ENCODE measurements at places on chromosomes 4 and X.

DNA sequence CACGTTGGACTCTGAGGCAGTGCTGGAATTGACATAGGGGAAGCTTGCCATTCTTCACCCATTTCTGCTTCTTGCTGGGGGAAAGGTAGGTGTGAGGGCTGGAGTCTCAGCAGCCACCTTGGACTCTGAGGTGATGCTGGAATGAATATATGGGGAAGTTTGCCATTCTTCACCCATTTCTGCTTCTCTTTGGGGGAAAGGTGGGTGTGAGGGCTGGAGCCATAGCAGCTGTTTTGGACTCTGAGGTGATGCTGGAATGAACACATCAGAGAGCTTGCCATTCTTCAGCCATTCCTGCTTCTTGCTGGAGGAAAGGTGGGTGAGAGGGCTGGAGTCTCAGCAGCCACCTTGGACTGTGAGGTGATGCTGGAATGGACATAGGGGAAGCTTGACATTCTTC is 115.1 kb downstream of the CRLF2 start:
- no peak for DNase-seq

DNA sequence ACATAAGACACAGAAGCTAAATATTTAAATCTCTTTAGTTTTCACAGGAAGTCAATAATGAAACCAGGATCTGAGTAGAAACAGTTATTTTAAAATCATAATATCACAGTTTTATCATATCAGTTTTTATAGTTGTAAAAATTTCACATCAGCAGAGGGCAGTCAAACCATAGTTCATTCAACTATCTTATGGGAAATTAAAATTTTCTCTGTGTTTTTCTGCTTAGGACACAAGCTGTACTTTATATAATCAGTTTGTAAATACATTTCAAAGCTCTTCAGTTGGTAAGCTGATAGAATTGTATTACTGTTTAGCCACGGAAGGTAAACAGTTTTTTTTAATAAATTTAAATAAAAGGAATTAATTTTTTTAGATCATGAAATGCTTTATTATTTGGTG is 204.8 kb upstream of the NUDT6 start:
- DNase-seq, result no peak

DNA sequence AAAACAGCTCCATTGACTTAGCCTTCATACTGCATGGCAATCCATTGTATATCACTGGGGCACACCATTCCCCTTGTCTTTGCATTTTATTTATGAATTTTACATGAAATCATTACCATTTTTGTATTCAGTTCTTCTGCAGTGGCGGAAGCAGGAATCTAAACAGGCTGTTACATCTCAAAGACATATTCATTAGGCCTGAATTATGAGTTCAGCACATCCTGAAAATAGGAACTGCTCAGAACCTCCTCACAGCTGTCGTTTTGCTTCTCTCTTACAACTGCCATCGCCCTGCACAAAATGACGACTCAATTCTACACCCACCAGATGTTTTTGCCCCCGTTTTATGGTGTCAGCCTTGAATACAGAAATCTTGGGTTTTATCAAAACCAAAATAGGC is 474.4 kb upstream of the MAGEB18 start:
- DNase-seq, result no peak

- DNase-seq, result no peak
These were observed 103.3 kb upstream of the FAT1 start for GRCh38 chr4:186826846-186827533.

GRCh38 chr4:25297528-25298242 is 14.9 kb upstream of the ZCCHC4 start:
- no peak for DNase-seq

DNA sequence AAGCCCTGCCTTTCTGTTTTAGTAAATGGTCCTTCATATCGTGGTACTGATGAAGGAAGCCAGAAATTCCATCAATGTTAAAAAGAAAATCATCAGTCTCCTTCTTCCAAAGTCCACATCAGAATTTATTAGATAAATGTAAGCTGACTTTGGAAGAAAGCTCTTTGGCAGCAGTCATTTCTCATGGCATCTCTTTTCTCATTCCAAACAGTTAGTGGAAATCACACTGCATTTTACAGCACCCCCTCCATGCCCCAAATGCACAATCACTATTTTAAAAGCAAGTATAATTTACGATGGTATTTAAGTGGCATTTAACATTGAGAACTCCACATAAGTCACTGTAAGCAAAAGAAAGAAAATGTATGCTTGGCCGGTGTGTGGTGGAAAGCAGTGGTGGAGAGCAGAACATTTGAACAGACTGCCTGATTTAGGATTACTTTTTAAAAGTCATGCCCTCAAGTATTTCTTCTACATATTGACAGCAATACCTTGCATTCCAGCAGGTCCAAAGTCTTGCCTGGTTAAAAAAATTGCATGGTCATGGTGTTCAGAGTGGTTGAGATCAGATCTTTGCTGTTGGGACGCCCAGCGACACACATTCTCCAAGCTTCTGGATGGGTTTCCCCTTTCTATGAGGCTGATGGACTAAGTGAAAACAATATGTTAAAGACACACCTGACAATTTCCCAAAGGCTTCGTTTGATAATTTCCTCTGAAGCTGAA is 248.6 kb downstream of the ADAMTS3 start:
- DNase-seq, result no peak

- DNase-seq, result no peak
These were observed 149.6 kb upstream of the MID1 start for GRCh38 chrX:10769696-10770619.

DNA sequence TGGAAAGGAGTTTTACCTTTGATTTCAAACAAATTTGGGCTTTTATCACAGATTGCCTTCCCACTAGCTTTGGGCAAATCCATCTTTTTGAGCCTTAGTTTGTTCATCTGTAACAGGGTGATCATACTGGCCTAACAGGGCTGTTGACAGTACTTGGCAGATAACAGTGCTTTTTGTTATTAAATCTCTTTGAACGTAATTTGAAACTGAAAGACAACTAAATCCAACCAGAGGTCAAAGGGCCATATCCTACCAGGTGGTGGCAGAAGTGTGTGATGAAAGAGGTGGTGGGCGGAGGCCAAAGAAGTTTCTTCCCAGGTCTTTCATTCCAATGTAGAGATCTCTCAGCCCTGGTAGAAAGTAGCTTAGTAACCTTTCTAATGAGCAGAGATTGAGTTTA is 35.2 kb upstream of the TADA2B start:
- no peak for DNase-seq

GRCh38 chr4:89496851-89497250 is 189.3 kb upstream of the GPRIN3 start:
- no peak for DNase-seq

- DNase-seq, result no peak
These were observed 8.1 kb upstream of the TBC1D25 start for GRCh38 chrX:48531358-48531959.

GRCh38 chr4:98318521-98318920 is 57.3 kb downstream of the RAP1GDS1 start:
- DNase-seq, result no peak

DNA sequence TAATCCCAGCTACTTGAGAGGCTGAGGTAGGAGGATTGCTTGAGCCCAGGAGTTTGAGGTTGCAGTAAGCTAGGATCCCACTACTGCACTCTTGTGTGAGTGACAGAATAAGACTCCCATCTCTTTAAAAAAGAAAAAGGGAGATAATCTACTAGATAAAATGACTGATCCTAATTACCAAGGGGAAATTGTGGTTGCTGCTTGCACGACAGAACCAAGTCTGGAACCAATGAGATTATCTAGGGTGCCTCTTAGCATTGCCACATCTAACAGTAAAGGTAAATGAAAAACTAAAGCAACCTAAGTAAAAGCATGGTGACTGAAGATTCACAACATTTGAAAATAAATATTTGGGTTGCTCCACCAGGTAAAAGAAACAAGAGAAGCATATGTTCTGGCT is 185.1 kb downstream of the PDHA2 start:
- no peak for DNase-seq

DNA sequence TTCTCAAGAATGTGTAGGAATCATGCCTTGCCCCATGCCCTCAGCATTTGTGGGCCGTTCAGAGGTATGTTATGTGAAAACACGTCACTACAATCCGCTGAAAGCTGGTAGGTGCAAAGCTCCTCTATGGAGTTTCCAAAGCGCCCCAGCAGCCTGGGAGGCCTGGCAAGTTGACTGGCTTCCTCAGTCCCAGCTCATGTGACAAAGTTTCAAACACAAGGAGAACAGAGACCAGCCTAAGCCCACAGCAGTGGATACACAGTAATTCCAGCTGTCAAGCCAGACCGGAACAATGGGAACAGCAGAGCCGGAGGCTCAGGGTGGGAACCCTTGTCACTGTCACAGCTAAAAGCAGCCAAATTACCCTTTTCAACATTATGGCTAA is 33.5 kb downstream of the NAT8L start:
- no peak for DNase-seq

DNA sequence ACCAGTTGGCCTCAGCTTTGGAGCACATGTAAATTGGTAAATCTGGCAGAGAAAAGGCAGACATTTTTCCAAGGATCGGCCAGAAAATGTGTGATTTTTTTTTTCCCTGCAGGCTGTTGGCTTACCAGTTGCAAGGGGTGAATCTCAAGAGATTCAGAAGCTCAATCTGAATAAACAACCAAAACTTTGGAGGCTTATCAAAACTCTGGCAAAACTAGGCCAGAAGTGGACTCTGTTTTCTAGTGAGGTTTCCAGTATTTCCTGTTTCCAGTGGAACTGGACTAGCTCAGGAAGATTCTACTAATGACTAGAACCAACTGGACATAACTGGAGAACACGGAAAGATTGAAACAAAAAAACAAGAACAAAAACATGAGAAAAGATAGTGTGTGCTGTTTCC is 191.3 kb downstream of the SMIM20 start:
- no peak for DNase-seq

GRCh38 chr4:152189451-152190179 is 346.3 kb downstream of the FBXW7 start:
- no peak for DNase-seq
